ENCODE measurements at places on chromosomes 13 and 19. TPM values are rescaled to one million over a fixed set of nuclear protein-coding genes. Genes with fewer than 3 reads are reported as not detected.

Gene KIR3DL1
- not detected for total RNA-seq

Gene ATP1A3
- 22.9 TPM for total RNA-seq

Gene CD33
- not detected for total RNA-seq

Gene NBEA
- total RNA-seq = 10.8 TPM

DNA sequence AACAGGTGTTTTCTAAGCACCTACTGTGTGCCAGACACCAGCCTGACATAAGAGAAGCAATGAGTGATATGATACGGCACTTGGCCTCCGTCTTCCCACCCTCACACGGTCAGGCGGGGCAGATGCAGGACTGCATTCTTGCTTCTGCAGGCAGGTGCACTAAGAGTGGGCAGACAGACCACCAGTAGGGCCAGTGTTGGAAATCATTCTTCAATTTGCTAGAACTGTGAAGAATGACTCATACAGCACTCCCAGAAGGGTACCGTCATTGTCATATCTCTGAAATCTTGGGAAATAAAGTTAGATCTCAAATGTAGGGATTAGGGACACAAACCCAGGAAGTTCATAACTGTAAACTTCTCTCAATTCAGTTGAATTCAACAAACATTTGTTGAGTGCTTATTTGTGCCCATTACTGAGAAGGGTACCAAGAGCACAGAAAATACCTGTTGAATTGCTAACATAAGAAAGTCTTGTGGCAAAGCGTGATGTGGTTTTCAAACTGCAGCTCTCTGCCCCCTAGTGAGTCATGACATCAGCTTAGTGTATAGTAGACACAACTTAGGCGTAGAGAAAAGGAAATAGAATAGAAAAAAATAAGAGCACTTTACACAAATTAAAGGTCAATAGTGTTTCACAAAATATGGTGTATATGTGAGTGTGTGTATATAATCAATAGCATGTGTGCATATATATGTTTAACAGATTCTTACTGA lies 76.1 kb downstream of the TEX26 start:
- DNase-seq = no peak

- DNase-seq = no peak
Measured at GRCh38 chr19:873561-874041, 14.1 kb downstream of the CFD start.

DNA sequence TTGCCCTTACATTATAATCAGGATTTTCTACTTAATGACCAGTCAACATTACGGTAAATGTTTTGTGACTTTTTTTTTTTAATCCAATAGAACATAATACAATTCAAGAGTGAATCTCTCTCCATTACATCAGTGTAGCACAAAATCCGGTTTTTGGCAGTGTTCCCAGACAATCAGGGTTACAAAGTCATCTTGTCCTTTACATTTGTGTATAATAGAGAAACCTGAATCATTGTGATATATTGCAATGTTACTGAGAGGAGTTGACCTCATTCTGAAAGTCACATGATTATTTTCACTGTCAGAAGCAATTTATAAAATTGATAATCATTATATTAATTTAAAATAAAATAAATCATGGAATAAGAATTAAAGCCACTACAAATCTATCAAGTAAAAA lies 1346.0 kb upstream of the SPRY2 start:
- no peak for DNase-seq

GRCh38 chr13:19993024-19993423 lies 34.5 kb downstream of the ZMYM2 start:
- no peak for DNase-seq

- DNase-seq = no peak
Measured at GRCh38 chr19:46925548-46925950, 64.8 kb downstream of the ARHGAP35 start.

GRCh38 chr19:31286491-31286890 lies 62.7 kb downstream of the TSHZ3 start:
- no peak for DNase-seq

DNA sequence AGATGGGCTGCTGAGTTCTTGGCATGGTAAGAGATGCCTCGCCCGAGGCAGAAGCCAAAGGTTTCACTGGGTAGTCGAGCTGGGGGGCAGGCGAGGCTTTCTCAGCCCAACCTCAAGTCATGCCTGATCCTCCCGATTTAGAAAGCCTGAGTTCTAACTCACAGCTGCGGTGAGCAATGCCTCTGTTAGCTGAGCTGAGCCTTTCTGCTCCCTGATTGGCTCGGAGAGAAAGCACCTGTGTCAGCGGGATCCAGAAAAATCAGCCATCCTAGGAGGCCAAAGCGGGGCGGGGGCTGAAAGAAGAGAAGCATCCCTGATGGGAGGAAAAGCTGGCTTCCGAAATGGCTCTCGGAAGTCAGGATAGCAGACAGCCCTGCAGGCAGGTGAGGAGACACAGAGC lies 44.7 kb downstream of the CACNA1A start:
- no peak for DNase-seq

- no peak for DNase-seq
Measured at GRCh38 chr13:112760435-112760834, 70.6 kb downstream of the ATP11A start.

GRCh38 chr13:47119575-47120235 lies 222.9 kb upstream of the HTR2A start:
- no peak for DNase-seq

GRCh38 chr13:101757446-101758039 lies 305.1 kb downstream of the ITGBL1 start:
- no peak for DNase-seq
